ENCODE measurements at places on chromosomes 12 and 14. TPM values are rescaled to one million over a fixed set of nuclear protein-coding genes. Genes with fewer than 3 reads are reported as not detected.

B3GNT4 gene
- 0.70 TPM for polyA plus RNA-seq

KRT77 gene
- polyA plus RNA-seq, result not detected

CYP27B1 gene
- 0.14 TPM for polyA plus RNA-seq

TCL1A gene
- 0.33 TPM for polyA plus RNA-seq

SLCO1B1 gene
- not detected for polyA plus RNA-seq

PTPRO gene
- polyA plus RNA-seq, result 0.42 TPM

TAS2R50 gene
- not detected for polyA plus RNA-seq

TMEM233 gene
- polyA plus RNA-seq, result 0.15 TPM

CDH24 gene
- 1.9 TPM for polyA plus RNA-seq

TAS2R46 gene
- polyA plus RNA-seq, result not detected

KCNJ8 gene
- polyA plus RNA-seq, result 87.8 TPM

PLBD1 gene
- polyA plus RNA-seq, result 6.4 TPM

STXBP6 gene
- 44.2 TPM for polyA plus RNA-seq

TPH2 gene
- not detected for polyA plus RNA-seq

Data from heart right ventricle (tissue), 16 donors.